ENCODE measurements at places on chromosomes 5 and 9. TPM values are rescaled to one million over a fixed set of nuclear protein-coding genes. Genes with fewer than 3 reads are reported as not detected.
A peak's percentile ranks its signal among the peaks of the same experiment; 100 is the strongest.

Gene PCDHGA7
- total RNA-seq: 3.8 TPM

DNA sequence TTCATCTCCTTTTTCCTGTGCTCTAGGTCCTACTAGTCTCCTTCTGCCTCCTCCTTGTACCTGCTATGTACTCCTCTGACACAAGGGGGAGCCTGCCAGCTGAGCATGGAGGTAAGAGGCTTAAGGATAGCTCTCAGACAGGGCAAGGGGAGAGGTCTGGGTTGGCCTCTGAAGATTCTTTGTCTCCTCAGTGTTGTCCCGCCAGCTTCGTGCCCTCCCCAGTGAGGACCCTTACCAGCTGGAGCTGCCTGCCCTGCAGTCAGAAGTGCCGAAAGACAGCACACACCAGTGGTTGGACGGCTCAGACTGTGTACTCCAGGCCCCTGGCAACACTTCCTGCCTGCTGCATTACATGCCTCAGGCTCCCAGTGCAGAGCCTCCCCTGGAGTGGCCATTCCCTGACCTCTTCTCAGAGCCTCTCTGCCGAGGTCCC is 3.8 kb downstream of the CREB3 start:
- DNase-seq: no peak

Gene MSX2
- 3.5 TPM for total RNA-seq

Gene PCSK5
- 10.8 TPM for total RNA-seq

Gene NR6A1
- total RNA-seq: 7.0 TPM

GRCh38 chr5:114418176-114419066 is 56.6 kb downstream of the KCNN2 start:
- no peak for DNase-seq

DNA sequence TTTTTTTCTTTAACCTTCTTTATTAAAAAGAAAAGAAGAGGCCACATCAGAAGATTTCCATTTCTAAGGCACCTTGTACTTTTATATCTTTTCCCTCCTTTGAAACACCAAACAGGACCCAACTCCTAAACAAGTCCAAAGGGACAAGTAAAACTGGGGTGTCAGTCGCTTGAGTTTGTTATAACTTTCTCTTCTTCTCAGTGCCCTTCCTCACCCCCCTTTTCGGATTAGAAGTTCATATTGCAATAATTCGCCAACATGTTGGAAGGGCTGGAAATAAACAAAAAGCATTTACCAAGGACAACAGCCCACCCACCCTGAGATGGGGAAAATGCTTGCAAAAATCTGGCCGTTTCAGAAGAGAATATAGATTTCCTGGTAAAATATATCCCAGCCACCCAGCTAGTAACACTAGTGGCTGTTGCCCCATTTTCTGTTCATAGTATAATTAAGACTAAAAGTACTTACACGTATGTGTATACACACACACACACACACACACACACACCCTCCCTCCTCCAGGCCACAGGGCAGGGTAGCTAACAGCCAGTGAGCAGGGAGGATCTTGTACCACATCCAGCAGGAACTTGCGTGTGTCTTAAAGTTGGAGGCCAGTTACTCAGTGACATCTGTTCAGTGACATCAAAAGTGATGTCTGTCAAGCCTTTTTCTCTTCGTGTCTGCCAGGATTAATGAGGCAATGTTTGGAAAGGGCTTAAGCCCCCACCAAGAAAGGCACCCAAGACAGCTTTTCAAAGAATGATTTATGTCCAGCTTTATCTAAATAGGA is 149.1 kb upstream of the KLF4 start:
- peak; percentile 85 for DNase-seq

Gene NMUR2
- total RNA-seq: not detected

Gene REEP2
- total RNA-seq: 1.5 TPM

DNA sequence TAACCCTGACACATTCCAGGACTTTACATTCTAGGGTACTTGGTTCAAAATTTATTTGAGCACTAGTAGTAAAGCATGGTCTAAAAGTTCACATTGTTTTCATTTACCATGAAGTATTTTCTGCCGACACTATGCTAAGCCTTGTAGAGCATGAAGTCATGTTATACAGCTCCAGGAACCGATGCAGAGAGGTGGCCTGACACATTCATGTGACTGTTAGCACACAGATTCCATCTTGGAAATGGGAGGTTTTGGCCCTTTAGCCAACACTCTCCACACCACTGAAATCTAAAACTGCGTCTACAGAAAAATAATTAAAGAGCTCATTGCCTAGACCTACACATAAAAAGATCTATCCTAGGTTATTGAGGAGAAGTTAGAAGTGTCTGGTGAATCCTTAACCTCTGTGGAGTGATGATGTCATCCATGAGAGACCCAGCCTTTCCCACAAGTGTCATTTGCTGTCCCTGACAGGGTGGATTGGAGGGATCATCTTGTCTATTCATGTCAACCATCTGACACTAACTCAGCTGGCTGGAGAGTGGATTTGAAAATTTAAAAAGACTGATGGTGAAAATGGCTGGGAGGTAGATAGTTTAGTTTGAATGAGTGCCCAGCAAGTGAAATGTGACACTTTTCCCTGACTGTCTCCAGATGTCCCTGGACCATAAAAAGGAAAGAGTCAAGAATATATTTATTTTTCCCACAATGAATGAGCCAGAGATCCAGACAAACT is 1.3 kb downstream of the RANBP3L start:
- DNase-seq: no peak

DNA sequence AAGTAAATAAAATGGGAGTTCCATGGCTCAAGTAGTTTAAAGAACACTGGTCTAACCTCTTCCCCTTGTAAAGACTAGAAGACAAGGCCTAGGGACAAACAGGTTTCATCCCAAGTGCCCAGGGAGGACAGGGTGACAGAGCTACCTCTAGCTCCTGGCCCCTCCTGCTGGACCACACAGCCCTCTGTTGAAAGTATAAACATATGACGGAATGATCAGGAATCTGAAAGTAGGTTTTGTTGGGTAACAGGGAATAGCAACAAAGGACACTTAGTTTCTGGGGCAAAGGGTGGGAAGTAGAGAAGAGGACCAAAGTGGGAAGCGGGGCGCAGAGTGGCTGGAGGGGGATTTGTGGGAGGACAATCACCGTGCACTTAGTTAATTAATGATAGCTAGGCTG is 67.0 kb upstream of the DAB2IP start:
- no peak for DNase-seq
